Caco-2 (cell line): ENCODE measurements at places on chromosomes 6 and 20.

- DNase-seq, result no peak
These were observed 151.2 kb upstream of the TMEM170B start for GRCh38 chr6:11386323-11386722.

GRCh38 chr6:89066940-89067646 is 13.5 kb upstream of the PNRC1 start:
- DNase-seq, result no peak

GRCh38 chr6:119856136-119856535 is 506.6 kb upstream of the MAN1A1 start:
- DNase-seq, result no peak

DNA sequence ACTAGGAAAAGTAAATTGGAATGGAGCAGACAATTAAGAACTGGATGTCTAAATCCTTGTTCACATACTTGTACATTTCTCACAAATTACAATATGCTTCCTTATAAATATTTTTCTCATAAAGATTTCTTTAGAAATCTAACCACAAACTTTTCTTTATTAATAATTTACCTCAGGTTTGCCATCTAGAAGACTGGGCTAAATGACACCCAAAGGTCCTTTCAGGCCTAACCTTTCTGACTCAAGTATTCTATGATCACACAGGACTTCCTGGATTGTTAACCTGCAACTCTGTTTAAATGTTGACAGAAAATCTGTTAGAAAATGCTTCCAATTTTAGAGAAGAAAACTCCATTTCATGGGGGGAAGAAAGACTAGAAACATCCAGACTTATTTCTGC is 330.5 kb upstream of the MAP3K7 start:
- DNase-seq, result no peak

DNA sequence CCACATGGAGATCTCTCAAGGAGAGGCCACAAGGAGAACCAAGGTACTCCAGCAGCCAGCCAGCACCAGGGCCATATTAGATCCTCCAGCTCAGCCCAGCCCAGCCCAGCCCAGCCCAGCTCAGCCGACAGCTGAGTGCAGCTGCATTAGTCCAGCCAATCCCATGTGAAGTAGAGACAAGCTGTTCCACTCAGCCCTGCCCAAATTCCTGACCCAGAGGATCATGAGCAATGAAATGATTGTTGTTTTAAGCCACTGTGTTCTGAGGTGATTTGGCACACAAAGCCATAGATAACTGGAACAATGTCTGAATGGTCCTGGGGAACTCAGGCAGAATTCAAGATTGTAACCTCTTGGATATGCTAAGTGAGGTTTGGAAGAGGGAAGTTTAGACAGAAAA is 59.5 kb upstream of the BMP2 start:
- peak; percentile 83 for DNase-seq

DNA sequence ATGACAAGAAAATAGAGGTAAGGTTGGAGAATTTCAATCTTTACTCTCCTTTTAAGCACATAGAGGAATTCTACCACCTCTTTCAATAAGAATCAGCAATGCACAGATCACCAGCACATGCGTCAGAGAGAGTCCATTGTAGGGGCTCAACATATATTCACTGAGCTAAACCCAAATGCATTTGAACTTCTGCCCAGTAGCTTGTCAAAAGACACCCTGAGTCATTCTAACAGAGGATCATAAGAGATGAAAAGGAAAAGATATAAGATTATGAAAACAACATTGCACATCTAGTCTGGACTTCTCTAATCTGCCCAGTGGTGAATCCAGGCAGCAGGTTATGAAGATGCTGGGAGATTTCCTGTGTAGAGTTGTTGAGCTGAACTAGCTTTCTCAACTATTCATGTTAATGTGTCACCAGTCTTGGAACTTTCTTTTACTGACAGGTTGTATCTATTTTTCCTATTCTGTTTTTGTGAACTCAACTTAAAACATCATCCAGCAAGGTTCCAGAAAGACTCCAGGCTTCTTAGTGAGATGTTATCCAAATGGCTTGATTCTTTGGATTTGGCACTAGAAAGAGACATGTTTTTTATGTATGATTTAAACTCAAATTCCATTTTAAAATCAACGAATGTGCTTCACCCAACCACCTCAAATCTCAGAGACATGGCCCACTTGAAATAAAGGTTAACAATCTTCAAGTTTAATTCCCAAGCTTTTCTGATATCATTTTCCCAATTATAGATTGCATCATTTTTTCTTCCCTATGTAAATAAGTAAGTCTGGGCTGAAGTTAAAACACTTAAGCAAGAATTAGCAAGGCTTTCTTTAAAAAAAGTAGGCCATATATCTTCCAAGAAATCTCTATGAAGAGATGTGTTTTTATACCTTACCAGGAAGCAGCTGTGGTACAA is 89.3 kb downstream of the TSHZ2 start:
- DNase-seq, result no peak

DNA sequence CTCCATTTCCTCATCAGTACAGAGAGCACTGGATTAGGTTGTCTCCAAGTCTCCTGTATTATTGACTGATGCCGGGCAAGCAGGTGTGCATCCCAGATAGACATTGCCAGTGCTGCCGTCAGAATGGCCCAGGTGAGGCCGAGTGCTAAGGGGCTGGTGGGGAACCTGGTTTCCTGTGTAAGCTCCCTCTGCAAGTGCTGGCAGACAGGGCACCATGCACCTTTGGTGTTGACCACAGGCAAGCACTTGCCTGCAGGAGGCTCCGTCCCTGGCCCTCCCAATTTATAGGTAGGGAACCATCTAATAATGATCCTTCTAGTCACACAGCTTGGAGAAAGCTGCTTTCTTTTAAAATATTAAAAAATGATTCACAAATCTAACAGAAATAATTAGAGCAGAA is 747 bp downstream of the GABRR1 start:
- no peak for DNase-seq

DNA sequence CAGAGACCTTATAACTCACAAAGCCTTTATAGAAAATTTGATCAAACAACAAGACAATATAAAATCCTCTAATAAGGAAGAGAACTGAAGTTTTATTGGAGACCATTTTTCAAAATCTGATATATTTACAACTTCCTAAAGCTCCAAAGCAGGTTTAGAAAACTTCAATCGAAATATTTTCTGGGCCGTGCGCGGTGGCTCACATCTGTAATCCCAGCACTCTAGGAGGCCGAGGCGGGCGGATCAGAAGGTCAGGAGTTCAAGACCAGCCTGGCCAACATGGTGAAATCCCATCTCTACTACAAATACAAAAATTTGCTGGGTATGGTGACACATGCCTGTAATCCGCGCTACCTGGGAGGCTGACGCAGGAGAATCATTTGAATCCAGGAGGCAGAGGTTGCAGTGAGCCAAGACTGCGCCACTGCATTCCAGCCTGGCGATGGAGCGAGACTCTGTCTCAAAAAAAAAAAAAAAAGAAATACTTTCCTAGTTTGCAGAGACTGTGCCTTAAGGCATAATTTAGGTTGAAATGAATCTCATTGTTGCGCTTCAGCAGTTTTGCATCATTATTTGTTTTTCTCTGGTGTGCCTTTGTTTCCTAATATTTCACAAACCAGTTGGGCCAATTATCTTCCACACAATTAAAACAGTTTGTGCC is 60.6 kb upstream of the ASIP start:
- peak; percentile 58 for DNase-seq

- DNase-seq, result no peak
These were observed 67.9 kb upstream of the BMP5 start for GRCh38 chr6:55943329-55943728.

DNA sequence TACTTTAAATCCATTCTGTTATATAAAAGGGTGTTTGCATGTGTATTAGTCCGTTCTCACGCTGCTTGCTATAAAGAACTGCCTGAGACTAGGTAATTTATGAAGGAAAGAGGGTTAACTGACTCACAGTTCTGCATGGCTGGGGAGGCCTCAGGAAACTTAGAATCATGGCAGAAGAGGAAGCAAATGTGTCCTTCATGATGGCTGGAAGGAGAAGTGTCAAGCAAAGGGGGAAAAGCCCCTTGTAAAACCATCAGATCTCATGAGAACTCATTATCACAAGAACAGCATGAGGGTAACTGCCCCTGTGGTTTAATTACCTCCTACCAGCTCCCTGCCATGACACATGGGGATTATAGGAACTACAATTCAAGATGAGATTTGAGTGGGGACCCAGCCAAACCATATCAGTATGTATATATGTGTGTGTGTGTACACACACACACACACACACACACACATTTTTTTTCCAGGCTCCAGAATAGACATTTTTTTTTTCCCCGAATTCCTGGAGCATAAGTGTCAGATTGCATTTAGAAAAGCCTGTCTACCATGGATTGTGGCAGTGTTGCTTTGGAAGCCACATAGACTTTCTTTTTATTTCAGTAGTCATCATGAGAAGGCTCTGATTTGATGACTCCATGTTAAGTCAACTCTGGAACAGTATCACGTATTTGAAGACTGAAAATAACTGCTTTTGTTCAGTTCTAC is 31.5 kb downstream of the KDM1B start:
- DNase-seq, result no peak
